Cardiac fibroblast (primary cell): ENCODE measurements at places on chromosomes 4 and X.
A peak's percentile ranks its signal among the peaks of the same experiment; 100 is the strongest.

DNA sequence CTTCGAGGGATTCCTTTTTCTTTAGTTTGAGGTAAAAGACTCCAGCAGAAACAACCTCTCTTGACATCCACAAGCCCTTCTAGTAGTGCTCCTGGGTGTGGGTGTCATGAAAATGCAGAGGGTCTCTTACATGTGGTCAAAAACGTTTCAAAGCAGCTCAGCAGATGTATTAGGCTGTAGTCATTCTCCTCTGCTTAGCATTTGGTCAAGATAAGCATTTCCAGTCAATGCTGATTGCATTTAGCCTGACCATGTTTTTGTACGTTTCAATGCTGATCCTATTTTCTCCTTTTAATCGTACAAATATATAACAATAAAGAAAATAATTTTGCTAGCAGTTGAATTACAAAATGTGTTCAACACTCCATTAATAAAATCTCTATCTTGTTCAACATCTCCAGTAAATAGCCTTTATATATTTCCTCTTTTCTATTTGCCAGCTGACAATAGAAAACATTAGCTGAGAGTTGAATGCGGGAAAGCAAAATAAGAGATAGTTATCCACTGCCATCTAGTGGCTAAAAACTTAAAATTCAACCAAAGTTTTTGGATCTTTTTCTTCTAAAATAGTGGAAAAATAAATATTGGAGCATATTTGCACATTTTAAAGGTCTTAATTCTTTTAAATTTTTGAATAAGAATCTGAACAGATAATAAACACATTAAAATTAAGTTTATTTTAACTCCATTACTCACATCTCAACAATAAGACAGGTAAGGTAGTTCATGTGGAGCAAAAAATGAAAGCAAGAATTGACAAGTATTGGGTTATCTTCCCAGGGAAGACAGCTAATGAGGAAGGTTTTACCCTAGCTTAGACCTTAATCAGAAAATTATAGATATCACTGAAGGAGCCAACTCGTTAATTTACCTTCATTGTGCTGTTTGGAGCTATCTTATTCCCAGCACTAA, 15.2 kb upstream of the PACRGL start:
- peak; percentile 36 for DNase-seq

GRCh38 chrX:136863826-136864225, 16.7 kb downstream of the RBMX start:
- no peak for DNase-seq

DNA sequence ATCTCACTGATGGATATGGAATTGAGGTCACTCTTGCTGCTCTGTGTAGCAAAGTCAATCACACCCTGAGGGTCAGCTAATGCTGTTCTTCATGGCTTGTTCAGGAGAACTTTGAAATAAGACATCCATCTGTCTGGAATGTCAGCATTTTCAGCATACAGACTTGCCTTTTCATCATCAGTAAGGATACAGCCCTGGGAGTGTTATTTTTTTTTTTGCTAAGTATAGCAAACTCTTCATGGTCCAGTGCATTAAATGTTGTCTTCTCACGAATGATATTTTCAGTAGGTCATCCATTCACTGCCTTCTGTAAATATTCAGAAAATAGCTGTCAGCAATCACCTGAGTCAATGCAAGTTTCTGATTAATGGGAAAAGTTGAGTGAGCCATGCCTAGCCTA, 268.8 kb upstream of the SMIM31 start:
- DNase-seq, result no peak

DNA sequence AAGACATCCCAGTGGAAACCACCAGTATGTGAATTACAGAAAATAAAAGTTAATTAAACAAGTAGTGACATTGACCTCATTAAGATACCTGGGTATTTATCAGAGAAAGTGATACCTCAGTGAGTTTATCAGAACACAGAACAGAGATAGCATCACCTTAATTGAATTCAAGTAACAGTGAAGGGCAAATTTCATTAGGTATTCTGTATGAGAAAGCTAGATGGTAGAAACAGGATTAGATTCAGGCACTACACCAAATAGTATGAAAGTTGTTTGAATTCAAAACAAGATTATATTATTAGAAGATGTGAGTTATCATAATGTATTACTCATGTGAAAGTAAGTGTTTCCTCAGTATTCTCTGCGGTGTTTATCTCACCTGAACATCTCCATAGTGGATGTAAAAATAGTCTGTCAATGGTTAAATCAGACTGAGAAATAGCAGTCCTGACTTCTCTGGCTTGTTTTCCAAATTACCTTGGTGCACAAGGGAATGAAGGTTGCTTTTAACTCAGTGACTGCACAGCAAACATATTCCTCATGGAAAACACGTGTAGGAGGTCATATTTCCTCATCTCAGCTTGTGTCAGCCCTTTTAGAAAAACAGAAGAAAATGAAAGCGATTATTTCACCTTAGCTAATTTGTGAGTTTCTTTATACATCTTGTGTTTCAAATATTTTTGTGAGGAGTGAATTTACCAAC, 79.9 kb upstream of the PCDH18 start:
- peak; percentile 15 for DNase-seq

GRCh38 chr4:74543983-74544382, 99.0 kb downstream of the AREG start:
- DNase-seq, result peak; percentile 47

- peak; percentile 16 for DNase-seq
Measured at GRCh38 chr4:15159477-15160019, 157.3 kb downstream of the CPEB2 start.

GRCh38 chr4:182724414-182724813, 192.8 kb downstream of the DCTD start:
- peak; percentile 13 for DNase-seq

DNA sequence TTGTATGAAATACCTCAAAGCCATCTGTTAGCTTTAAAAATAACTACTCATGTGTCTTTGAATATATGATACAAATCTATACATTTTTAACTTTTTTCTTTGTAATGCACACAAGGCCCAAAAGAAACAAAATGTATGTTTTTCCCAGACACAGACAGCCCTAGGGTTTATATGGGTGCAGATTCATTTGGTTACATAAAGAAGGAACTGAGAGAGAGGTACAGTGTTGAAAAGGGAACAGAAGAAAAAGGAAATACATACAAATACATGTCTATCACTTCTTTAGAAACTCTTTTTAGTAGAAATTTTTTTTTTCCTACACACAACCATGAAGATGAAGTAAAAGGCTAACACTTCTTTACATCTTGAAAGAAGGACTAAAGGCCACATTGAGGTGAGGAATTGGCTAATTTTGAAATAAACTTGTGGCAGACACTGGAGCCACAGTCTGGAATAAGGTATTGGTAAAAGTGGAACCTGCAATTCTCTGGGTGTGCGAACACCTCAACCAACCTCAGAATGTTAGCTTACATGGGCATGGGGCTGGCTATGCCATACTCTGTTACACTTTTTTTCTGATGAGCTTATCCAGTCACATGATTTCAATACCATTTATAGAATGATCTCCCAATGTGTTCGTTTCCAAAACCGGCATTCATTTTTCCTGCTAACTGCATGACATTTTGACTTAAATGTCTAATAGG, 67.9 kb downstream of the FAM47C start:
- DNase-seq, result no peak

DNA sequence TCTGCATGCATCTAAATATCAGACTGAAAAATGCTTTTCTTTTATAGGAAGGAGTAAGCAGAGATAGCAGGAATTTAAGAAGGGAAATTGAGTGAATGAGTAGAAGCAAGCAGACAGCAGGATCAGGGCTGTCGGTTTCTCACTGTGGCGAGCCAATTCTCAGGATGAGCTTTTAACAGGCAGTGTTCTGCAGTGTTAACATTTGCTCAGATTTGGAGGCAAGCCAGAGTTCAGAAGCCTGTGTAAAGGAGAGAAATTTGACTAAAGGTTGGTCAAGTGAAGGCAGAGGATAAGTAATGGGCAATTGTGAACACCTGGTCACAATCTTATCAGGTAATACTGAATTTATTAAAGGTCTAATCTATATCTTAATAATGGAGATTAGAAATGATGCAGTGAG, 133.3 kb upstream of the MAGEB16 start:
- DNase-seq, result no peak

GRCh38 chrX:15391850-15392249, 7.6 kb upstream of the VEGFD start:
- no peak for DNase-seq

DNA sequence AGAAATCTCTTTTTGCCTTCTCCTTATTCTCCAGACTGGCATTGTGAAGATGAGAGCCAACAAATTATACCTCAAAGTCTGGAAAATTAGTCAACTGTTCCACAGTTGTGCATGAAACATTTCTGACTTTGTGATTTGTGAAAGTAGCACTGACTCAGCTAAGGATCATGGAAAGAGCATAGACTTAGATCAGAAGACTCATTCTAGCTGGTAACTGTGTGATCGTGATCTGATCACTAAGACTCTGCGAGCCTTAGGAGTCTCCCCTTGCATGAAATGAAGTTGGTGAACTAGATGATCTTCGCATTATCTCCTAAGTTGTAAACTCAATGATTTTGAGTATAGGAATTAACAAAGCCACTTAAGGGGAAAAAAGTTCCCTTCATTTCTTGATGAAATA, 668.1 kb downstream of the RPA4 start:
- no peak for DNase-seq

GRCh38 chr4:3437998-3438846, 3.5 kb upstream of the HGFAC start:
- DNase-seq, result no peak

DNA sequence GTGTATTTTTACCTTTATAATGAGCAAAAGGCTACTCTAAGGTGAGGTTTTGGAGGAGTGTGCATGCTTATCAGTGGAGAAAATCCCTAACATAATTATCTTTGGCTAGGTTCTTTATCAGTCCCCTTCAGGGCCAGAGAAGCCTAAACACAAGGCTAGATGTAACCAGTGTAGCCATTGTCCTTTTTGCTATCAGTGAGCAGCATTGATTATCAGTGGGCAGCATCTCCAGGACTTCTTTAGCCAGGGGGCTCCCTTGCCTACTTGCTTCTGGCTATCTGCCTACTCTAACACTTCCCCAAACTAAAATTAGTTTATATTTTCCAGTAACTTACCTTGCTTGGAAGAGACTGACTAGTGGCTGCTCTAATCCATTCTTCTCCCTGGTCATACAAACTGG, 595.6 kb downstream of the TRAM1L1 start:
- no peak for DNase-seq

GRCh38 chr4:117447925-117448324, 362.5 kb upstream of the TRAM1L1 start:
- DNase-seq, result no peak

GRCh38 chr4:174826660-174827059, 2.4 kb downstream of the GLRA3 start:
- no peak for DNase-seq

DNA sequence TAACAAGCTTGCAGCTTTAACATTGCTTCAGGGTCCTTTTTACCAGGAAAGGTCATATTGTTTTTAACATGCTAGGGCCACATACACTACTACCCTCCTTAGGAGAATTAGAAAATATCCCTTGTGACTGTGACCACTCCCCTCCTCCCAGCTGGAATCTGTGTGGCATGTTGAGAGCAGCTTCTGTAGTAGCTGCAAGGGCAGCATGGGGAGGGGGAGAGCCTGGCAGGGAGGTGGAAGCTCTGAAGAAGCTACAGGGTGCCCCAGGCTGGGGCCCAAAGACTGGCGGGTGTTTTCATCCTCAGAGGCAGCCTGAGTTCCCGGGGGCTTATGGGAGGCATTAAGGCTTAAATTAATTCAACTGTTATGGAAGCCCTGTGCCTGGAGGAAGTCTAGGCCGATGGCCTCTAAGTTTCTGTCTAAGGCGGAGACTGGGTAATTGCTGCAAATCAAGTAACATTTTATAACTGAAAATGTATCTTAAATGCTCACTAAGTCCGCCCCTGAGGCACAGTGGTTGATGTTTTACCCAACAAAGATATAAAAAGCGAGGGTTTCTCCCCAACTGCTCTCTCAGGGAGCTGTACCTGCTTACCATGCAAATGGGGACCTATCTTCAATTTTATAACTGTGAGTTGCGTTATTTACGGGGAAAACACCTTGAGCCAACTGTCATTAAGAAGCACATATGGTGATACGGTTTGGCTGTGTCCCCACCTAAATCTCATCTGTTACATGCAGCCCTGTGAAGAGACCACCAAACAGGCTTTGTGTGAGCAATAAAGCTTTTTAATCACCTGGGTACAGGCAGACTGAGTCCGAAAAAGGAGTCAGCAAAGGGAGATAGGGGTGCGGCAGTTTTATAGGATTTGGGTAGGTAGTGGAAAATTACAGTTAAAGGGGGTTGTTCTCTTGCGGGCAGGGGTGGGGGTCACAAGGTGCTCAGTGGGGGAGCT, 37.4 kb upstream of the STS start:
- no peak for DNase-seq

- peak; percentile 51 for DNase-seq
Measured at GRCh38 chrX:15497865-15498264, 2.7 kb upstream of the BMX start.

DNA sequence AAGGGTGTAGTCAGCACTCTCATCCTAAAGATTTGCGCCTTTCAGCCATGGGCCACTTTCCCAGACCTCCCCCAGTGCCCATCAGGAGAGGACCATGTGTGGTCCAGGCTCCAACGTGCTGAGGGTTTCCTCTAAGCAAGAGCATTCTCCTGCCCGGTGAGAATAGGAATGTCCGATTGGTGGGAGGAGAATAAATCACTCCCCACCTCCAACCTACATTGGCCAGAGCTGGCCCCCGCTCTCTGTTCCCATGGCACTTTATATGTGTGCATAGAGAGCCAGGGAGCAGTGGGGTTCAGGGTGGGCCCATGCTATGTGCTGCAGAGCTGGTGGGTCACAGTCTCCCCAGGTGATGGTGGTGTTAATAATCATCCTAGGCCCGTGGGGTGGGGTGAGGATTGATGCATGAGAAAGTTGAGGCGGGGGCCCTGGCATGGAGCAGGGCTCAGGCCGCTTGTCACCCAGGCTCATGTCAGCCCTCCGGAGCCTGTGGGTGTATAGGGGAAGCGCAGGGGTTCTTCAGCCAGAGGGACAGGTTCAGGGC, 6.8 kb upstream of the SORCS2 start:
- no peak for DNase-seq

DNA sequence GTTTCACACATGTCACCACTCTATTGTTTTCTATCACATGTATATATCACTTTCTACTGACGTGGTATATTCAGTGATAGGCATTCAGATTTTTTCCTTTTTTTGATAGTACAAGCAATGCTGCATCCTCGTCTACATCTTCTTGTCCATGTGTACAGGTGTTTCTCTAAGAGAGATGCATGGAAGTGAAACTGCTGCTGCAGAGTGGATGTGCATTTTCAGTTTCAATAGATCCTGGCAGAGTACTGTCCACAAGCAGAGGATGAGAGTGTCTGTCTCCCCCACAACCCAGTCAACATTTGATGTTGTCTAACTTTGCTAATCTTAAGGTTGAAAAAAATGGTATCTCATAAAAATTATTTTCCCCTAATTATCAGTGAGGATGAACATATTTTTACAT, 194.0 kb upstream of the CASK start:
- no peak for DNase-seq

DNA sequence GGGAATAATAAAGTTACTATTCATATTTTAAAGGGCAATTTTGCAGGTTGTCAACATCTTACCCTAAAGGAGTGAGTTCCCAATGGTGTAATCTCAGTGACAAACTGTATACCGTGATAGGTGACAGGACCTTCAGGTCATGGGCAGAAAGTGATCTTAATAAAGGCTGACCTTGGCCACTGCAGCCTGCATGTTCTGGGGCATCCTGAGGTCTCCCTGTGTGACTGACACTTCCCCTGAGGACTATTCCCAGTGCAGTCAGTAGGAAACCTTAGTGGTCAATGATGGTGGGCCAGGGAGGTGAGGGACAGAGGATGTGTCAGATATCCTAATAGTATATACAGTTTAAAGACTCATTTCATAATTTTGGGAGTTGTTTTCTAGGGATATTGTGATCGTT, 137.2 kb downstream of the SHROOM3 start:
- no peak for DNase-seq
